Muscle of leg (tissue), 16 donors: ENCODE measurements at places on chromosomes 13 and 19. TPM values are rescaled to one million over a fixed set of nuclear protein-coding genes. Genes with fewer than 3 reads are reported as not detected.

GRCh38 chr19:4971424-4971793 lies 2.5 kb downstream of the KDM4B start:
- DNase-seq, result no peak

DNA sequence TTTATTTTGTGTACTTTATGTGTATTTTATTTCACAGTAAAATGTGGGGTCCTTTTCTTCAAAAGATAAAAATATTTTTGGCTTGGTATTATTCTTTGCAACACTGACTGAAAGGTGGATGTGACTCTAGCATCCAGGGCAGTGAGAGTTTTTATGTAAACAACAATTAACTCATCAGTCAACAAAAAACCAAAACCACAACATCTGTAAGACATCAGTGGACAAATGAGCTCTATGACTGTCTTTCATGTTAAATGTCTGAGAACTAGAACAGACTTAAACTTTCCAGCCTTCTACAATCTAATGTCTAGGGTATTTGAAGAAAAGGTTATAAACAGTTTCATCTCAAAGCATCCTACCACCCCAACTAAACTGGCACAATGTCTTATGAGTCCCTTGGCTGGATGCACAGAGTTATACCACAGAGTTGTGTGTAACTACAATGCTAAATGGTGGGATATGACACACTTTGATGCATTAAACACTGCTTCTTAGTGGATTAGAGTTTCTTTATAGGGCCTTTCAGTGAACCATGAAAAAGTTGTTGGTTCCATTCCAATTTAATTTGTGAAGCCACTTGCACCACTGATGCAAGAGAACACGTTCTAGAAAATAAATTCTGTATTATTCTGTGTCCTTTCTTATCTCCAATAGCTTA lies 544.2 kb upstream of the KLF12 start:
- DNase-seq, result peak; percentile 59

DNA sequence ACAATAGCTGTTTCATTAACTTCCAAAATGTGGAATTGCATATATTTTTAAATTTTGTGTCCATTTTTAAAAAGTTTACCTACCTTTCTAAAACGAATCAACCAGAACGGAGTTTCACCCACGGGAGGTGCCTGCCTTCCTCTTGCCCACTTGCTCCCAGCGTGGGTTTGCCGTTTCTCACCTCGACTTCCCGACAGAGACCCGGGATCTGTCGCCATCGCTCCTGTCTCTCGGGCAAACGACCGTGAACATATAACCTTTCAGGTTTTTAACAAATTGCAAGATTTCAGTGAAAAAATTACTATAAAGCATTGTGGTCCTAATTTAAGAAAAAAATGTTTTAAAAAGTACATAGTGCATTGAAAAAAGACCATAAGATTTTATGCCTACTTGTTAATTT lies 4.2 kb downstream of the TMEM255B start:
- no peak for DNase-seq

DNA sequence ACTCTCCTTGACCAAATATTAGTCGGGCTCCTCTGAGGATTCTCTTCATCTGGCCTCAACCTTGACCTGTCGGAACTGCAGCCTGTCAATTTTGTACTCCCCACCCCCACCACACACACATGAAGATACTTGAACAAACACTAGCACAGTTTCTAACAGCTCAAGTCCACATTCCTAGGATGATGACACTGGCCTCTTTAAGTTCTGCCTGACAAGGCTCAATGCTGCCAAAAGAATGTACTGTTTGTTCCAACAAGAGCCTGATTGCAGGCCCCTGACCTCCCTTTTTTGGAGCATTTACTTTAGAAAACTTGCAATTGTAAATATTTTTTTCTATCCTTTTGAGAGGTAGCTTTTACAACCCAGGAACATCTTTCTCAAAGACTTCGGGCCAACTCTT lies 169.2 kb upstream of the IRS2 start:
- peak; percentile 77 for DNase-seq

- DNase-seq, result peak; percentile 49
These were observed 1.6 kb upstream of the LRRC25 start for GRCh38 chr19:18399008-18399407.

GRCh38 chr19:42108527-42109389 lies 23.5 kb downstream of the POU2F2 start:
- DNase-seq, result peak; percentile 79

DNA sequence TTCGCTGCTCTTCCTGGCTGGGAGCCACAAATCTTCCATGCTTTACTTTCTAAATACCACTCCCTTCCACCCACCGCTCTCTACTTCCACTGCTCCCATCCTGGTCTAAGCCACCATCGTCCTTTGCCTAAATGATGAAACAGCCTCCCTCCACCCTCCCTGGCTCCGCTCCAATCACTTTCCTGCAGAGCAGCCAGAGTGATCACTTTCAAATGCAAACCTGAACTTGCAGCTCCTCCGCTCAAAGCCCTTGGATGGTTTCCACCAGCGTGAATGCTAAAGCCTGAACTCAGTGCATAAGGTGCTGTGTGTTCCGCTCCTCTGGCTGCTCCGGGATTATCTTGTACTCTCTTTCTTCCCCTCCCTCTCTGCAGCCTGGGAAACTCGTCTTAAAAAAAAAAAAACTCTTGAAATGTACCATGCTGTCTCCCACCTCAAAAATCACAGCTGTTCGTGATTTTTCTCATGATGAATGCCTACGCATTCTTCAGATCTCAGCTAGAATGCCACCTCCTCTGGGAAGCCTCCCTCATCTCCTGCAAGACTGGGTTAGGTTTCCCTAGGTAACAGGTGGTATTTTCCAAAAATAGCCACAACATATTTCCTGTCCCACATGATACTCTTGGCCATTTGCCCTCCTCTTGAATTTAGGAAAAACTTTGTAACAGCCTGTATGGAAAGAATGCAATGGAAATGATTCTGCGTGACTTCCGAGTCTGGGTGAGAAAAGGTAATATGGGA lies 3.7 kb upstream of the SIN3B start:
- DNase-seq, result peak; percentile 87

- no peak for DNase-seq
These were observed 307.1 kb downstream of the OXGR1 start for GRCh38 chr13:96687191-96687590.

GRCh38 chr19:49142866-49143335 lies 12.3 kb downstream of the HRC start:
- peak; percentile 96 for DNase-seq

GRCh38 chr13:28463481-28463880 lies 31.4 kb downstream of the FLT1 start:
- DNase-seq, result no peak

DNA sequence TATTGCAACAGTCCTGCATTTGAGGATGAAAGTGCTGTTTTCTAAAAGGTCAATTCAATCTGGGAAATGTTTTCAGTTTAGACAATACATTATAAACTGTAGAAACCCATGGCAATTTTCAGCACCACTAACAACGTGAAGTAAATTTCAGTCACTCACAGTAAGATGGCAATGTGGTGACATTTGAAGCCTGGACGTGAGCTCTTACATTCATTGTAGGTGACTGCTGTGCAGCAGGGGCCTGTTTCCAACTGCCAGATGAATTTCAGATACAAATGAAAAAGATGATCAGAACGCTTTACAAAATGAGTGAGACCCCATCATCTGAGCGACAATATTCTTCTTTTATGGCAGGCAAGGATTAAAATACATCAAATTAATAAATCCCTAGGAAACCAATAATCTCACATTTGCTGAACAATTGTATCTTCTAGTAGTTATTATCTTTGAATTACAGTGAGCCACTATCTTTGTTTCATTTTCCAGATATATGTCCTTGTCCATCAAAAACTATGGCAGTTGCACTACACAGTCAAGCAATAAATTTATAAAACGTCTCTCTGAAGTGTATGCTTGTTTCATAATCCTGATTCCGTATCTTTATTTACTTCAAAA lies 1816.8 kb downstream of the OLFM4 start:
- no peak for DNase-seq

GRCh38 chr13:97844151-97844550 lies 109.3 kb upstream of the IPO5 start:
- DNase-seq, result no peak

GRCh38 chr13:33119022-33119781 lies 103.0 kb downstream of the KL start:
- DNase-seq, result peak; percentile 27

The MPND gene
- 15.5 TPM for polyA plus RNA-seq

The CPB2 gene
- 0.39 TPM for polyA plus RNA-seq

DNA sequence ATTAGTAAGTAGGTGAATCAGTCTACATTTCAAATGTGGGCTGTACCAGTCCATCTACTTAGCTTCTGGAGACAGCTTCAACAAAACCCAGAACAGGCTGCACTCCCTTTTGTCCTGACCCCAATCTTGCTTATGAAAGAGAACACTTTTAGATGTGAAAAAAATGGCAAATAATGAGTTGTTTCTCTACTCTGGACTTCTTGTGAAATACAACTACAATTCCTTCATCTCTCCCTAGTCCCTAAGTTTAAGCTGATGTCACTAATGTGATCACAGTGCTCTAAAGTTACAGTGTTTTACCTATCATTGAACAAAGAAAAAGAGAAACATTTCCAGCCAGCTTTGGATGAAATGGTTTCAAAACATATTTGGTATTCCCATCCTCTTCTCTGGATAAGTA lies 183.9 kb downstream of the LHFPL6 start:
- no peak for DNase-seq

The C19orf73 gene
- 1.0 TPM for polyA plus RNA-seq

The CLDND2 gene
- 1.2 TPM for polyA plus RNA-seq

DNA sequence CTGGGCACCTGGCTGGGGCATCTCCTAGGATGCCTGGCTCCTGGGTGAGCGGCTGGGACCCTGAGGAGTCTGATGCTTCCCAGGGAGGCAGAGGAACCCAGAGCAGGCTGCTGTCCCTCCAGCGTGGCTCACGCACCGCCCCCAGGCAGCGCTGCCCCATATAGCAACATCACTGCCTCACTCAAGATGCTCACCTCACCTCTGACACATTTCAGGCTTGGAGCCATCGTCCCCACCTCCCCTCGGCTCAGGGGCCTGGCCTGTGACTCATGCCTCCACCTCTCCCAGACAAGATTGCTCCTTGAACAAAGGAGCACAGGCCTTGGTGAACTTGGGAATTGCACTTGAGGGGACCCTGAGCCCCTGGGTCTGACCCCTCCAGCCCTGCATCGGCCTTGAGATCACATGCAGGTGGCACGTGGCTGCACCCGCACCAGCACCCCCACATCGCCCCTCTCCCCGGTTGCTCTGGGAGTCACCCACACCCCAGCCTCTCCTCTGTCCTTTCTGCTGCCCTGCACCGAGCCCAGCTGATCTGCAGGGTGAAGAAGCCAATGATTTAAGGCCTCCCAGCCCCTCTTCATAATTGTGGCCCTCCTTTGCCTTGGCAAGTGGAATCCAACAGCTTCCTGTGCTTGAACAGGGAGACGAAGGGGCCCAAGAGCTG lies 11.2 kb downstream of the CEBPA start:
- DNase-seq, result no peak

DNA sequence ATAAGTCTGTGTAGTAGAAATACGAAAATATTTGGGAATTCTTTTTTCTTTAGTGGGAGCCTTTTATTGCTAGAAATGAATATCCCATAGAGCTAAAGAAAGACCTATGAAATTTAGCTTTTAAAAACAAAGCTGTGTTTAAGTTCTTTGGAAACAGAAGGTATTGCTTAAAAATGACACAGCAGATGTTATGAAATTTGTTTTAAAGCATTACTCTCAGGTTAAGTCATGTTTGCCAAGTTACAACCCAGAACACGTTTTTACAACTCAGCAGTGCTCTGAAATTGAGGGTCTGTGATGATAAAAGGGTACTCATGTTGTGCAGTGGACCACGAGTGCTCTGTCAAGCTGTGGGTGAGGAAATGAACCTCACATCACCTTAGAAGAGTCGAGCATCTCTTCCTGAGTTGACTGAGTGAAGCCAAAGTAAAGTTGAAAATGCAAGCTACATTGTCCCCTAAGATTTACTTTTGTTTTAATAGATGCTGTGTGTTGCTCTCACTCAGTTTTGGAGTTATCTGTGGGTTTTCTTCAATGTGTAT lies 161.1 kb downstream of the SHISA2 start:
- DNase-seq, result no peak

DNA sequence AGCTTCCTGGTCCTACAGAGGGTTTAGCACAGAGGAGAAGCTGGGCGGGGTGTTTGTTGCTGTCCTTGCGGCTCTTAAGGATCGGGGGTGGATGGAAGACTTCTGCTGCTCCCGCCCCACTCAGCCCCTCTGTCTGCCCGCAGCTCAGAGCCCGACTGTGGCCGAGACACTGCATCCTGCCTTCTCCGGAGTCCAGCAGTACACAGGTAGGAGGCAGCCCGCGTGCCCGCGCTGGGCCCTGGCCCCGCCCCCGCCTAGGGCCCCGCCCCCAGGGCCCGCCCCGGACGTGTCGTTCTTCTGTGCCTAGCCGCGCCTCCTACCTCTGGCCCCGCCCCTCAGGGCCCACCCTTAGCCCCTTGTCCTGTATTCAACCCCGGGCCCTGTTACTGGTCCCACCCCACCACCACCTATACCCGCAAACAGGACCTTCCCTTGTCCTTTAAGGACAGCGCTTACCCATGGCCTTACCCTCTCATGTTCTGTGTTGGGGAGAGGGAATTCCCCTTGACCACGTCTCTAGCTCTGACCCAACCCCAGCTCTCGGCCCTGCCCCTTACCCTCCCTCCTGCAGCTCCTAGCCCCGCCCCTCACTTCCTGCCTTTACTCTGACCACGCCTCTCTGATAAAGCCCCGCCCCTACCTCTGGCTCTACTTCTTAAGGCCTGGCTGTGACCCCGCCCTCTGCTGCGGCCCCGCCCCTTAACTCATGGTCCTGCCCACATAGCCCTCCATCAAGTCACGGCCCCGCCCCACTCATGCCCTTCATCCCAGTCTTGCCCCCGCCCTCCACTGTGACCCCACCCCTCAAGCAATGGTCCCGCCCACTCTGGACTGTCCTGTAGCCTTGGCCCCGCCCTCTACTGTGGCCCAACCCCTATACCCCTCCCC lies 60.5 kb downstream of the CELF5 start:
- DNase-seq, result peak; percentile 25

GRCh38 chr13:83992566-83993358 lies 110.5 kb upstream of the SLITRK1 start:
- DNase-seq, result no peak

- no peak for DNase-seq
These were observed 450.8 kb downstream of the DCT start for GRCh38 chr13:94028650-94029049.

GRCh38 chr19:39146686-39147450 lies 21.3 kb downstream of the PAK4 start:
- no peak for DNase-seq

The NLRP5 gene
- not detected for polyA plus RNA-seq

The MIR17HG gene
- polyA plus RNA-seq, result 3.3 TPM

- DNase-seq, result no peak
These were observed 317.4 kb downstream of the NALCN start for GRCh38 chr13:101098873-101099272.

GRCh38 chr19:28264556-28264955 lies 948.4 kb downstream of the UQCRFS1 start:
- DNase-seq, result no peak

The NCAN gene
- 0.11 TPM for polyA plus RNA-seq

The C19orf85 gene
- polyA plus RNA-seq, result not detected

- no peak for DNase-seq
These were observed at the start of gene PLK5 for GRCh38 chr19:1523412-1524286. Gene PLK5 (plus strand): TSS chr19:1524077. CDS start chr19:1526997, 2,920 bp downstream.

The SEMA6B gene
- 61.6 TPM for polyA plus RNA-seq

DNA sequence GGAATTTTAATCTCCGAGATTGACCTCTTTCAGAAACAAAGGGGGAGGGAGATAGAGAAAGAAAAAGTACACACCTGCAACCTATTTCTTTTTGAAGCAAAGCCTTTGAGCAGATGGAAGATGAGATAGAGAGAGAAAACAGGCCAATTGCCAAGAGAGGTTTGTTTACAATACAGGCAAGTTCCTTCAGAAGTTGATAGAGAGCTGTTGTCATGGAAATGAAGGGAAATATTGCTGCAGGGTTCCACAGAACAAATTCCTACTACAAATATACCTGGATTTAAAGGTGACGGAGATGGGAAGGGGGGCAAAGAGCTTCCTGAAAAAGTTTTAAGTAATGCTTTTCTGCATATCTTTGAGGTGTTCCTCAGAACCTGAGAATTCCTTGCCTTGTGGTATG lies 388.4 kb downstream of the NDFIP2 start:
- DNase-seq, result peak; percentile 16
